ENCODE measurements at places on chromosomes 2 and 18. TPM values are rescaled to one million over a fixed set of nuclear protein-coding genes. Genes with fewer than 3 reads are reported as not detected.

The ST8SIA5 gene
- total RNA-seq = not detected

The ARID5A gene
- total RNA-seq = 23.8 TPM

DNA sequence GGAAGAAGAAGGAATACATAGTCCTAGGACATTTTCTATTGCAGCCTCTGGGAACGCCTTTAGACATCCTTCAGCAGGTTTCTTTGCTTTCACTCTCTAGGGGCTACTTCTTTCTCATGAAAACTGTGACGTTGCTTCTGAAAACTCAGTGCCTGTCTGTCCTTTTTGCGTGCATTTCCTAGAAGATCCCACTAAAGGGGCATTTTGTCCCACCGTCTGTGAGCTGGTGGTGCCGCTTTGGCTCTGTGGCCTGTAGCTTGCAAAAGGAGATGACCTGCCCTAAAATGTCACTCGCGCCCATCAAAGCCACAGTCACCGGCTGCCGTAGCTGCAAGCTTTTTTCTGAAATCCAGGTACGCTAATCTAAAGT, 579 bp downstream of the STAT4 start:
- no peak for DNase-seq

- DNase-seq = no peak
Observed at GRCh38 chr2:118975133-118975532, 33.1 kb downstream of the MARCO start.

DNA sequence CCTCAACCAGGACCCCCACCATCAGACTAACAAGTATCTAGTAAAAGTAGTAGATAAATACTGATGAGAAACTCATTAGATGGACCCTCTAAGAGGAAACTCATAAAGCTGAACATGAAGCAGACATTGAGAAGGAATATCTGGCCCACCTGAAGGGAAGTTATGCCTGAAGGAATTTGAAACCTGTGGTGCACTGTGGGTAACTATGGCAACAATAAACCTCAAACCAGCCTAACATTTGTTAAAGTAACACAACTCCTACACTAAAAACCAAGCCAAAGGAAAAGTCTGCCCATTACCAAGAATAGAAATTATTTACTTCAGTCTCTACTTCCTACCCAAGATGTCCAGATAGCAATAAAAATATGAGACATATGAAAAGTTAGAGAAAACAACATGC, 43.4 kb downstream of the KIAA1328 start:
- DNase-seq = no peak

DNA sequence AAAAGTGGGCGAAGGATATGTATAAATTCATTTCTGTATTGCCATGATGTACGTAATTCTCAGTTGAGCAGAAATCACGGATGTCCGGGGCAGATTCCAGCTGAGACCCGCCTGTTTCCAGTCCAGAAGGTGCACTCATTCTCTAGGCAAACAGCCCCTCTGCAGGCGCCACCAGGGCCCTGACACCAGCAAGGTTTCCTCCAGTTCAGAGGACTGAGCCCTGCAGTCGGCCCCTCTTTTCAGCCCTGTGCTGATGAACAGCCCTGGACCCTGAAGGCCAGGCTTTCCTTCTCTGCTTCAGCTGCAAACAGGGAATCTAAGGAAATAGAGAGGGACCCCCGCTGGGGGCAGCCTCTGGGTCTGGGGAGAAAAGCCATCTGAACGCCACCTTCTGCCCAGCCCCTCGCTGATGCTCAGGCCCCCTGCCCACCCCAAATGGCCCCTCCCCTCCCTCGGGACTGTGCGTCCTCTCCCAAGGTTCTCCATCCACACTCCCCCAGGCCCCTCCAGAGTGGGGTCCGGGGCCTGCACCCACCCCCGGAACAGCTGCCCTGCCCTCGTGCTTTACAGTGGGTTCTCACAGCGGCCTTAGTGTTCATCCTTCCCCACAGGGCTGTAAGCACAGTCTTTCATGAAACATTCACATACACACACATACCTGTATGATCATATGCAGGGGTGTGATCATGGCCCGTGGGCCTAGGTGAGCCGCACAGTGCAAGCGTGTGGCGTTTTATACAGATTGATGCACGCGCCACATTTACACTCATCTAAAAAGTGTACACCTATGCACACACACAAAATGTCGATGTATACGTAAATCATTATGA, 12.1 kb downstream of the COPS9 start:
- DNase-seq = no peak

DNA sequence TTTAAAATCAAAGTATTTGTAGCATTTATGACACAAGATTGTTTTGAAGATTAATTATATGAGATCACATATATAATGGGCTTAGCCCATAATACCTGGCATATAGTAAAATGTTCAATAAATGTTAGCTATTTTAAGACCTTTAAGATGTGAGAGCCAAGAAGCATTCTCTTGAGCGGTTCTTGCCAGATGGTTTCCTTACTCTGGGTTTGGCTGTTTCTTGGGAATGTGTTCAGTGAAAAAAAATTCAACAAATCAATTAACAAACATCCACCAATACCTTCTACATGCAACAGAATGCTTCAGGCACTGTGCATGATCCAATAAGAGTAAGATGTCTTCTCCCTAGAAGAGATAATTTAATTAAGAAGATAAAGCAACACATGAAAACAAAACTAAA, 230.4 kb downstream of the CMPK2 start:
- no peak for DNase-seq

DNA sequence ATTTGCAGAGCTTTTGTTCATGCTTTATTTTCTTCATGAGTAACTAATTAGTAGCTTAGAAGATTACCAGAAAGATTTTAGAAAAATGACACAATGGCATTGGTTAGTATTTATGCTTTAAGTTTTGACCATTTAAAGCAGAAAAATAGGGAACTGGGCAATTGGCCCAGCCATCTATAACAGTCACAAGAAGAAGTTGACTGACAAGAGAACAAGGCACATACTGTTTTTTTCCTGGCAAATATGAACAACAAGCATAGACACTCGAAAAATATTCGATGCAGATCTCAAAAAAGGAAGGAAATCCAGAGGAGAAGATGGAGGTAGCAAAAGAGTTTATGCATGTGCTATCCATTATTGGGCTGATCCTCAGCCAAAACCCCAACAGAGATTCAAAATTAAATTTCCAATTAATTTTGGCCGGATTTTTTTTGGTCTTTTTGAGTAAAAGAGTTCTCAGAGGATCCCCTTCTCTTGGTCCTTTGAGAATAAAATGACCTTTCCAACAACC, 200.8 kb upstream of the SLC35G4 start:
- DNase-seq = no peak

DNA sequence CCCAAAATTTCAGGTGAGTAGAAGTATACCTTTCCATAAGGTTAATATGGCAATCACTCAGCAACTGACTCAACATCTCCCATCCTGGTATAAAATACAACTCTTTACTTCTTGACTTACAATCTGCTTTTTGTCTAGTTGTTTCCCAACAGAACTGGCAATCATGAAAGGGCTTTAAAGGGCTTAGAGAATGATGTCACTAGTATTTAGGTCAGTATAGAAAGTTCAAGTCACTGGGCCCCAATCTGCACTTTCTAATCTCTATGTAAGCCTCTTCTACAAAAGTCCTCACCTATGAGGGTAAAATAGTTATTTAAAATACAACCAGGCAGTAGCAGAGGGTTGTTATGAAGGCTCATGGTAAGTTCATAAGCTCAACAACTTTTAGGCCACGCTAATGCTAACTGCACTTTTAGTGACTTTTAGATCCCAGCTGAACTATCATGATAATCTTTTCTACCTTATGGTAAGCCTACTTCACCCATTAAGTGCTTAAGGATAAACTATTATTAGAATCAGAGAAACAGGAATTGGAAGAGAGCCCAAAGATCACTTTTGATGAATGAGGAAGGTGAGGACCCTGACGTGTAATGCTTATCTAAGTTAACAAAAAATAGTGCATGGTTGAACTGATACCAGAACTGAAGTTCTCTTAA, 79.6 kb downstream of the GORASP2 start:
- no peak for DNase-seq

DNA sequence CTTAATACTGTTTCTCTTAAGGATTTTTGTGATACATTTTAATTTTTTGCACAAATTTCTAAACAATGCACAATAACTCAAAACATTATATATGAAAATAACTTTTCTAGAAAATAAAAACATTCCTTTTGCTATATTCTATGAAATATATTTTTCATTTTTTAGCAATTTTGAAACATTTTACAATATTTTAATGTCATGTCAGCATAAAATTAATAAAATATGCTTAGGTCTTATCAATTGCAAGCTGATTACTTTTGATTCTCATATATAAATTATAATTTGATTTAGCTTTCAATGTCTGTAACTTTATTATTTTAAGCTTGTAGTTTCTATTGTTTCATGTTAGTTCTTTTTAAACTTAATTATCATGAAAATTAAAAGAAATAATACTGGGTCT, 898.7 kb downstream of the TMEM182 start:
- no peak for DNase-seq

DNA sequence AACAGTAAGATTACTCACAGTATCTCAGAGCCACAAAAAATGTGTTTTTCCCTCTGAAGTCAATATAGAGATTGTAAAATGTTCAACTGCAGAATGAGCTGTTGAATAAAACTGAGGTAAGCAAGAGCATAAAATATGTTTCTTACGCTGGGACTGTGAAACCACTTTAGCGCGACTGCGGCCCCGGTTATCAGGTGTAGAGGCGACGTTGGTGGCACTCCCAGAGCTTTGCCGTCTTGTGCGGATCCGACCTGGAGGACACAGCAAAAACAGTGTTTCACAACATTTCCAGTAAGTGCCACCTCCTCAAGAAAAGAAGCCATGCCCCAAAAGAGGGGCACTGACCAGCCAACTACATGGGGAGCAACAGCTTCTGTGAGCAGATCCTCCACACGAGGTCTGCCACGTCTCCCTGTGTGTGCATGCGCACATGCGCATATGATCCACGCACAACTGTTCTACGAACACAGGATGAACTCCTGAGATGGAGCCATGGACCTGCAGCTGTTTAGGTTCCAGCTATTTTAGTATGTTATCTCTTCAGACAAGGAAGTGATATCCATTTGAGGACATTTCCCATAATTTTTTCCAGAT, 100.7 kb upstream of the RNU4ATAC start:
- no peak for DNase-seq

DNA sequence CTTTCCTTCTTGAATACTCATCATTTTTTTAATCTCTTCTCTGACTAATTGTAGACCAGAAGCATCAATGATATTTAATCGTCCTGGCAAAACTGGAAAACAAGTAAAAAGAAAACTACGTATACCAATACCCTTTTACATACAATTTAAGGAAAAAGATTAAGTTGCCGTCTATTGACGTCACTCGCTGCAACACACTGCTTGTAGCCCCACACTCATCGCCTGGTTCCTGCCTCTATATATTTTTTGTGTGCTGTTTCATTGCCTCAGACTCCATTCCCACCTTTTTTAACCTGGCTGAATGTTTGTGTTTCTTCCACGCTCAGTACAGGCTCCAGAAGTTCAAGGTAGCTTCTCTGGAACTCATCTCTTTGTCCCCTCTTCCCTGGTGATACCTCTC, 536.2 kb downstream of the METTL4 start:
- no peak for DNase-seq
